ENCODE measurements at places on chromosomes 12 and 14. TPM values are rescaled to one million over a fixed set of nuclear protein-coding genes. Genes with fewer than 3 reads are reported as not detected.

DNA sequence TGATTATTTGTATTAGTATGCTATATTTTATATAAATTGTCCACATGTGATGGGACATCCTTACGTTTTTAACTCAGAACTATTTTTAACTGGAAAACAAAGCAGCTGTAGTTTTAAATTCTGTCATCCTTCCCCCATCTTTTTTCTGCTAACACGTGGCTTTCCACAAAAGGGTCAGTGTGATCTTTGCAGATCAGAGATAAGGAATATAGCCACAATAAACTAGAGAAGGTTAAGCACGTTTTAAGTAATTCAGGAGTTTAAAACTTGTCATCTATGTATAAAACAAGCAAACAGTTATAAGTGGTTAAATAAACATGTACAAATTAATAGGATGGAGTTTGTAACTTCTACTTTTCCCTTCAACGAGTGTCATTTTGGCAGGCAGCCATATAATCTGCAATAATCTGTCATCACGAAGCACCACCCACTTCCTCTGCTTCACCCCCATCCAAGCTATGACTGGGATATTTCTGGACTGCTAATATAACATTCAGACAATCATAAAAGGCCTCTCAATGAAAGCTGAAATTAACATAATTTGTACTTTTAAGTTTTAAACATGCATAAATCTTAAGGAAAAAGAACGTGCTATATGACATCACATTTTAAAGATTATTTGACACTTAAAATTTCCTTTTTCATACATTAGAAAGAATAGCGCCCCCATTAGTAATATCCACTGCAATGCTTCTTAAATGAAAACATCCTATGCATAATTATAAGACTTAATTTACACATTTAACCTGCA lies 15.3 kb downstream of the TAOK3 start:
- no peak for DNase-seq

GRCh38 chr14:73752297-73752992 lies 38.3 kb upstream of the PNMA1 start:
- DNase-seq: no peak

SRSF5 gene
- 319 TPM for total RNA-seq

DNA sequence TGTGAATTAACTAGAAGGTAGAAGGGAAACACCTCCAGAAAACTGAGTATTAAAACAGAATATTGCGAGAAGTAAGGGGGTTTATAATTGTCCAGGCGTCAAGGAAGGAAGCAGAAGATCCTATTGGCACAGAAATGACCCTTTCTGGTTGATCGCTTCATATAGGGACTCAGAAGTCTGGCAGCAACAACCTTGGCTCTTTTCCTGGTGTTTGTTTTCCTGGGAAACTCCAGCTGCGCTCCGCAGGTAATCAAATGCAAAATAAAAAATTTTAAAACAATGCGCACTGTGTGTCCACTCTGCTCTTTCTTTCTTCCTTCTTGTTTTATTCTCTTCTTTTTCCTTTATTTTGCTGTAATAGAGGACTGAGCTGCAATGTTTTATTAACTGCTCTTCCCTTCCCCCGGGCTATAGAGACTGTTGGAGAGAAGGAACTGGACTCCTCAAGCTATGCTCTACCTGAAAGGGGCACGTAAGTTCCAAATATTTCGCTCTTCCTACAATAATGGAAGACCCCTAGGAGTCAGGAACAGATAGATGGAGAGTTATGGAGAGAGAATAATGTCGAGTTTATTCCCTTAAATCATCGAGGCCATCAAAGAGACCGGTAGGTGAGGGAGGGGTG lies 737 bp downstream of the SPX start:
- DNase-seq: no peak

DNA sequence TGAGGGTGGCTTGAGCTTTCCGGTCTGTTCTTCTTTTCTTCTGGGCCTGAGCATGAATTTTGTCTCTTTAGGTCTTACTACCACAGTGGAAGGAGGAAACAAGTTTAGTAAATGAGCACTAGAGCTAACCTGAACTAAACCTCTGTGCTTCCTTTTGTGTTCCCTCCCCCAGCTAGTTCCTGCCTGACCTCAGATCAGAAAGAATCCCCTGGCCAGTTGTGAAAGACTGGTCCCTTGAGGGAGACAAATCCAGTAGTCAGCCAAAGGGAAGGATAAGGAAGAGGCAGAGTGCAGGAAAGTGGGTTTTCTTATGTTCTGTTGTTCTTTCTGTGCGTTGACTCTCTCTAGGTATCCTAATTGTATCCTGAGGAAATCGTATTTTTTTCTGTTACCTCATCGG lies 17.5 kb downstream of the ZNF664 start:
- no peak for DNase-seq

CLEC6A gene
- not detected for total RNA-seq

DNA sequence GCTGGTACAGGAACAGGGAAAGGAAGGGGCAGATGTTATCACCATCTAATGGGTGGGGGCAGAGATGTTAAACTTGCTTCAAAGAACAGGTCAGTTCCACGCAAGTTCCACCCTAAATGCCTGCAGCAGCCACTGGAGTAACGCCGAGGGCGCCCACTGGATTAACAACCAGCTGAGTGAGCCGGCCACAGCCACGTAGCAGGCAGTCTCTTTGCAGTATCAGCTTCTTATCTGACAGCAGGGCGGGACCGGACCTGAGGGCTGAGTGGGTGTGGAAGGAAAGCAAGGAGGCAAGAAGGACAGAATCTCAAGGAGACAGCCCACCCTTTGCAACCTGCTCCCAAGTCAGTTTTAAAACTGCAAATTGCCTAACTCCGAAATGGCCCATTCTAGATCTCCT lies 38.4 kb upstream of the FOXN3 start:
- DNase-seq: peak; percentile 37

DNA sequence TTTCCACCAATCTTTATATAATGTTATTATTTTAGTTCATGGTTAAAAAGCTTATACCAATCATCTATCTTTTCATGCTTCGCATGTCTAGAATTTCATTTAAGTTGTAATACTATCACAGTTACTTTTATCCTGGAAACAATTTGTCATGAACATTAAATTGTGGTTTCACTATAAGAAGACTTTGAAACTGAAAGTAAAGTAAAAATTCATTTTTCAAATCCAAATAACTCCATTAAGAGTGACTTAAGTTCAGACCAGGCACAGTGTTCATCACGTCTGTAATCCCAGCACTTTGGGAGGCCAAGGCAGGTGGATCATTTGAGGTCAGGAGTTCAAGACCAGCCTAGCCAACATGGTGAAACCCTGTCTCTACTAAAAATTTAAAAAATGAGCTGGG lies 12.4 kb downstream of the ESR2 start:
- DNase-seq: no peak

DPPA3 gene
- total RNA-seq: not detected

GRCh38 chr12:62291864-62292760 lies 31.9 kb downstream of the USP15 start:
- DNase-seq: no peak

- no peak for DNase-seq
These were observed 211.6 kb downstream of the KIF26A start for GRCh38 chr14:104349950-104350349.

DNA sequence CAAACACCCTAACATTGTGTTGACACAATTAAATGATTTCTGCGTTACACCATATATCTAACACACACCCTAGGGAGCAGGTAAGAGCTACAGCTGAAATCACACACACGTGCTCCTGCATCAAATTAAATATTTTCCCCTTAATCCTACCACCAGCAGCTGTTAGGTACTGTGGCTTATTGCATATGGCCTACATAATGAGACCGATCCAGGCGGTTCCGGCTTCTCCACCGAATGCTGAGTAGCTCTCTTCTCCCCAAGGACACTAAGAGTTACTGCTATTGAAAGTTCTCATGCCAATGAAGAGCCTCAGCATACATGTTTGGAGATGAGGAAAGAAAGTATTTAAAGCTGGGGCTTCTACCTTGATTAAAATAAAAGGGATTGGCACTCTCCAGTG lies 472.2 kb upstream of the STXBP6 start:
- no peak for DNase-seq

GRCh38 chr12:3311027-3311402 lies 180.0 kb upstream of the PRMT8 start:
- DNase-seq: no peak

DNA sequence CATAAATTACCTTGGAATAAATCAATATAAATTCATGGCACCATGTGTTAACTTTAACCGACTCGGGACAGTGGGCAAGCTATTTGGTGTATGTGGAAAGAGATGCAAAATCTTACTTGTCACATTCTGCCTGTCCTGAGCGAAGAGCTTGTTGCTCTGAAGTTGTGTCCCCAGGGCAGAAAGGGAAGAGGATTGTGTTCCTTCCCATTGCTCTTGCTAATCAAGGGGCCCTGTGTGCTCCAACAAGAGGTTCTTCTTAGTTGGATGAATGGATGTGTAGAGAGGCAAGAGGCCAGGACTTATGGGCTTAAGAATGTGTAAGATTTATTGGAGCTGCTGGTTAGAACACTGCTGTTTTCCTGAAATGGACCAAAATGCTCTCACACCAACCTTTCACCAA lies 36.5 kb upstream of the FRS2 start:
- DNase-seq: no peak

- DNase-seq: no peak
These were observed 77.5 kb downstream of the FAR2 start for GRCh38 chr12:29226616-29227015.

GRCh38 chr14:23610090-23610814 lies 25.9 kb upstream of the DHRS2 start:
- DNase-seq: no peak

RHEBL1 gene
- total RNA-seq: 2.3 TPM

- DNase-seq: no peak
These were observed 13.2 kb upstream of the ITPK1 start for GRCh38 chr14:93128725-93129459.

- DNase-seq: no peak
These were observed 53.8 kb upstream of the CCDC196 start for GRCh38 chr14:66432334-66432733.

DNA sequence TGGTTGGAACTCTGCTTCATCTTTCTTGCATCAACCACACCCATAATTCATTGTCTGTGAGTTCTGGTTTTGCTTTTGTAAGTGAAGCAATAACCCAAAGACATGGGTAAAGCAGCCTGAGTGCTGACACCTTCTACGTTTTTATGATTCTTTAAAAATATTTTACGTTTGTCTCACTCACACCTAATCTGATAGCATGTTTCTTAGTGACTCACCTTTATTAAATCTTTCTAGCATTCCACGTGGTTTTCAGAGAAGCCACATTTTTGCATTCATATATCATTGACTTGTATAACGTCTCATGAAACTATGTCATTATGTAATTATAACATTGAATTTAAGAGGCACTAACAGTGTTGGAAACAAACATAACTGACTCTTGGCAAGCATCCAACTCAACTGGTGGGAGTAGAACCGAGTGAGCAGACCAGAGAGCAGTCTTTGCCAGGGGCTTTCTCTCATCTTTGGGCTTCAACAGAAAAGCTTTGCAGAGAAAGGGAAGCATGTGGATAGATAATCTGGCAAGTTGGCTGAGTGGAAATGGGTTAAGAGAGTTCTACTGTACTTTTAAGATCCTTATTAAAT lies 118.8 kb downstream of the TPH2 start:
- no peak for DNase-seq

GRCh38 chr14:56221382-56222128 lies 103.3 kb downstream of the PELI2 start:
- DNase-seq: no peak

DNA sequence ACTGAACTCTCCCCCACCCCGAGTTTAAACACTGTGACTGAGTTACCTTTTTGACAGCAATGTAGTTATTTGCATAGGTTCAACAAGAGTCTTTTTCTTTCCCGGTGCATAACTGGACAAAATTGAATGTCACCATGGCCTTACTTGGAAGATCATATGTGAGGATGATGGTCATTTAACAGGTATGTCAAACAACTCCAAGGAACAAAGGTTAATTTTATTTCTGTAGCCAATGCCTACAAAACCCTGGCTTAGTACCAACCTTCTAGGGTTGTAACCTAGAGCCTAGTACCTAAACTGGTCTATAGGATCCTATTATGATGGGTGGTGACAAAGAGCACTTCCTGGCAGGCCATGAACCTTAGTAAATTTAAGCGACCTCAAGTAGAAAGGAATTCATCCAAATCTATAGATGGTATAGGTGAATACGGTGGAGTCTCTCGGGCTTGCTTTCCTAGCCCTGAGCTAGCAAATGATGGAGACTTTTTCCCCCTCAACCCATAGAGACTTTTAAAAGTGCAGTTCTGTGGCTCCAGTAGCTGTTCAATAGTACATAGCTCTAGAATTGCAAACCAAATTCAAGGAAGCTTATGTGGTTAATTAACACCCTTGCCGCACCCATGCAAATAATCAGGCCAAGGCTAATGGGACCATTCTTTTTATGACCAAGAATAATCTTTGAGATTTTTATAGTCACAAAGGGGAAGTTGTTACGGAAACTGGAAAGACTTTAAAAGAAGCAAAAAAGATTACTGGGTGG lies 89.0 kb downstream of the SLC38A1 start:
- DNase-seq: no peak

TMTC1 gene
- 1.4 TPM for total RNA-seq

DNA sequence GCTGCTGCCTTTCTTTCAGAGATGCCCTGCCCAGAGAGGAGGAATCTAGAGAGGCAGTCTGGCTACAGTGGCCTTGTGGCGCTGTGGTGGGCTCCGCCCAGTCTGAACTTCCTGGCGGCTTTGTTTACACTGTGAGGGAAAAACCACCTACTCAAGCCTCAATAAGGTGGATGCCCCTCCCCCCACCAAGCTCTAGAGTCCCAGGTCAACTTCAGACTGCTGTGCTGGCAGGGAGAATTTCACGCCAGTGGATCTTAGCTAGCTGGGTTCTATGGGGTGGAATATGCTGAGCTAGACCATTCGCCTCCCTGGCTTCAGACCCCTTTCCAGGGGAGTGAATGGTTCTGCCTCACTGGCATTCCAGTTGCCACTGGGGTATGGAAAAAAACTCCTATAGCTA lies 25.6 kb downstream of the SPATA7 start:
- DNase-seq: no peak

DNA sequence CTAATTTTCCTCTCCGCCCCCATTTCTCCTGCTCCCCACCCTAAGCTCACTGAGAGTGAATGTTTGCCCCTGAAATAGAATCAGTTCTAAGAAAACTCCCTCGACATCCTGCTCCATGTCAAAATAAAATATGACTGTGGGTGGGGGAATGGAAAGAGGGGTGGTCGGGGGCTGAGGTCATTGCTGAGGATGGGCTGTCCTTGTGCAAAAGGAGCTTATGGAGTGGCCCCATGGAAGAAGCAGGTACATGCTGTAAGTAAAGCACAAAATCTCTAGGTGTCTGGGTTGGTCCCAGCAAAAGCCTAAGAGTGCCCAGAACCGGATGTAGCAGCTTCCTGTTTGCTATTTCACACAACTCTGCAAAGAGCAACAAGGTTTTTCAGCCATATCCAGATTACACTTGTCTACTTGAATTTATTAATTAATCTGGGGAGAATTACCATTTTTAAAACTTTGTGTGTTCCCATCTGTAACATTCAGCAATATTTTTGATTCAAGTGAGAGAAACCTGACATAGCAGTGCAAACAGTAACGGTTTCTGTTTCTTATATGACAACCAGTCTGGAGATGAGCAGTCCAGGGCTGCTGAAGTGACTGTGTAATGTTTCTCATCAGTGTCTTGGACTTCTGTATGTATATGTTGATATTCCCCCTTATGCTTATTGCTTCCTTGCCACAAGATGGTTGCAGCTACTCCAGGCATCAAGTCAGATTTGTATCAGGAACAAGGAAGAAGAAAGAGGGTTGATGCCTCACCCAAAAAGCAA lies 40.4 kb upstream of the GZMB start:
- DNase-seq: no peak

MIP gene
- total RNA-seq: not detected

AMN gene
- 0.34 TPM for total RNA-seq

GRCh38 chr12:80316222-80316621 lies 127.8 kb upstream of the PTPRQ start:
- no peak for DNase-seq
